ENCODE measurements at places on chromosomes 16 and 17.

GRCh38 chr16:83954577-83955016, 1.6 kb downstream of the OSGIN1 start:
- DNase-seq, result no peak

DNA sequence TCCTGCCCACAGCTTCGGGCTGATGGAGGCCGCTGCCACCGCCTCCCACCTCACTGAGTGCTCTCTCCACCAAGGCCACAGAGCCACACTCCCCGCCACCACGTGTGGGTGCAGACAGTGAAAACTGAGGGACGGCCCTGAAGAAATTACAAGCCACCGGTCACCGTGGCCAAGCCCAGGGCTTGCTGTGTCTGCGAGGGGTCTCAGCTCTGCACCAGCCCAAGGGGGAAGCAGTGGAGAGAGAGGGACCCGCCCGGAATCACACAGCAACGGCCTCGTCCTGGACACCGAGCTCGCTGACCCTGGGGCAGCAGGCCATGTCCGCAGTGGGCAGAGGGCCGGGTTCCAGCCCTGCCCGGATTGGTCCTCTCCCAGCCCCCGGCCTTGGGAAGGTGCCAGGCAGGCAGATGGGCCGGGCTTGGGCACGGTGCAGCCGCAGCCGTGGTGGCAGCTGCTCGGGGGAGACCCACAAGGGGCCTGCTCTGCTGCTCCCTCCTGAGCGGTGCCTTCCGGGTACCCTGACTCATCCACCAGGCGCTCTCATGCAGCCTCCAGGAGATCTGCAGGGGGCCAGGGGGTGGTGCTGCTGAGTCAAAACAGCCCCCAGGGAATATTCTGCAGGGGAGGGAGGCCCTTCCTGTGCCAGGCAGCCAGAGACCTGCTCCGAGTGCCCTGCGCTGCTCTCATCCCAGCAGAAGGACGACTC, 52.0 kb downstream of the CBFA2T3 start:
- no peak for DNase-seq

- DNase-seq, result no peak
Measured at GRCh38 chr16:86052115-86052670, 153.2 kb downstream of the IRF8 start.

GRCh38 chr16:54173490-54173889, 113.1 kb downstream of the IRX3 start:
- DNase-seq, result no peak
